ENCODE measurements at places on chromosomes 7 and 10.
A peak's percentile ranks its signal among the peaks of the same experiment; 100 is the strongest.

DNA sequence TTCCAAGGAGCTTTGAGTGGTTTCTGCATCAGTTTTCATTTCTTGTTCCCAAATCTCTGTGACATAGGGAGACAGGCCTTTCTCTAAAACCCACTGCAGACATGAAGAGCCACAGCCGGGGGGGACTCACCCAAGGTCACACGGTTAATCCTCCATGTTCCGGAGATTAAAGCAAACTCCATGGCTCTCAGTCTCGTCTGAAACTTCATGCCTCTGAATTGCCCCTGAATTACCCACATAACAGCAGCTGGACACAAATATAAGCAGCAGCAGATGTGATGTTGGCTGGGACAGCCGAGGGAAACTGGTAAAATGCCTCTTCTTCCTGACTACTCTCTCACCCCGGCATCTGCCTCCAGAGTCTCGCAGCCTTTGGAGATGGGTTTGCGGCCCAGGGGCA lies 402.2 kb downstream of the DNAJB6 start:
- DNase-seq, result no peak

DNA sequence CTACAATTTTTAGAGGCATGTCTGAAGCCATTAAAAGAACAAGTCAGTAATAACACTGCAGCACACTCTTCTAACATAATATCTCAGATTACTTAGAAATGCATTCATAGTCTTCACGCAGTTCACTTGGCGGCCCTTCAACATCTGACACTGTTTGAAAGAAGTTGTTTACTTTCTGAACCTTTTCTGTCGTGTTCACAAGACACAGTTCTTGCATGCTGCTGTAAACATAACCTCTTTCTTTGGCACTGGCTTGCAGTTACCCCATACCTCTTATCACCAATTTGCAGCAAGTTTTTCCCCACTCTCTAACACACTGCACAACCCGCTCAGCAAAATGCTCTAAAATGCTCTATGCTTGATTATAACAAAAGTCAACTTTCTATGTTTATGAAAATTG lies 12.0 kb downstream of the PIP4K2A start:
- no peak for DNase-seq

- DNase-seq, result no peak
These were observed 185.1 kb upstream of the KLF6 start for GRCh38 chr10:3969876-3970666.

GRCh38 chr7:153444641-153445040 lies 607.6 kb upstream of the DPP6 start:
- DNase-seq, result no peak

DNA sequence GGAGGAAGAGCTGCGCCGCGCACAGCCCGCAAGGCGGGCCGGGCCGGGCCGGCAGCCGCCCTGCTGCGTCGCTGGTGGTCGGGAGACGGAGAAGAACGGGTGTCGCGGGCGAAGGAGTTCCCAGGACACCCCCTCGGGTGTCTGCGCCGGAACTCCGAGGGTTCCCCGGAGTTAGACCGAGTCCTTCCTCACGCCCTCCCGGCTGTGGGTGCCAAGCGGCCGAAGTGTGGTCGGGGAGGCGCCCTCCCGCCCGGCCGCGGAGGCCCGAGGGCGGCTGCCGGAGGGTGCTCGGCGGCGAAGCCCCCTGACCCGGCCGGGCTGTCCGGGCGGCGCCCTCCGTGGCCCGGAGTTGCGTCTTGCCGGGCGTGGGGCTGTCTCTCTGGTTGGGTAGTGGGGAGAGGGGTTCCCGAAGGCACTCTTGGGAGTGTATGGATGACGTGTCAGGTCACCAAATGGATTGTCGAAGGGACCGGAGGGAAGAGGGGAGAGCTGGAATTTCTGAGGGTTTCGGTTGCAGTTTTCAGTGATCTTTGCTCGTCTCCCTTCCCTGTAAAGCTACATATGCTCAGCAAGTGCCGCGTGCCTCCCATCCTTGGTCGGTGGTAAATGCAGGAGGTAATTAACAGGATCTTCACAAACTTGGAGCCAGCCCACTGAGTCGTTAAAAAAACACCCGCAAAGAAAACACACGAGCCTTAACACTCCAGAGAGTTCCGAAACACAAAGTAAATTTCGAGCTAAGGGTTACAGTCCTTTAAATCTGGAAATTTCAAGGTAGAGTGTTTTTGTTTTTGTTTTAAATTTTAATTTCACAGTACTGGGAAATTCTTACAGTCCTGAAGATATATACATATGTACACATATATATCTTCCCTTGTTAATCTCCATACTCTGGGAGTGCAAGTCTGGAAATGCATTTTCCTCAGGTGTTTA lies 871 bp downstream of the ST7 start:
- peak; percentile 94 for DNase-seq

GRCh38 chr7:81402227-81402626 lies 367.6 kb downstream of the HGF start:
- peak; percentile 12 for DNase-seq

DNA sequence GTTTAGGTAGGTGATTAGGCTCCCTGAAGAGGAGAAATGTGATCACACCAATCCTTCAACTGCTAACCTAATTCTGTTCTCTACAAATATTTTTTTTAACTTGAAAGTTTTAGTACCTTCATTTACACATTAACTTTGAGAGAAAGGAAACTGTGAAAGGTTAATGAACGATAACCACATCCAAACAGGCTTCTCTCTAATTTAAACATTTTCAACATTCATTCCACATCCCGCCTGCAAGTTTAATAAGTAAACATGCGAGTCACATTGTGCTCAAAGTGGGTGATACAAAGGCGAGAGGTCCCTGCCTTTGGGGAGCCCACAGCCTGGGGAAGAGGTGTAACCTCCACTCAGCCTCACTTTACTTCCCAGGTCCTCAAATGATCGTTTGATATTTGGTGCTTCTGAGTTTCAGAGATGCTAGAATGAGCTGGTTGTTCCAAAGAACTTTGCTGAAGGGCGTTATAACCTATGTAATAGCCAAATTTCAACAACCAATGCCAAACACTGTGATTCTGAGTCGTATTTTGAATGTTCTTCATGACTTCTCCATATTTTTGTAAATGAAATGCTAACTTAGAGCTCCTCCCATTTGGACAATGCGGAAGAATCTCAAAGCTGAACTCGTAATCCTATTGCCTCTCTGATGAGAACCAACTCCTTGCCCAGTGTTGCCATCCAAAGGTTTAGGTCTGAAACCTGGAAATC lies 47.5 kb downstream of the DENND2A start:
- DNase-seq, result no peak

DNA sequence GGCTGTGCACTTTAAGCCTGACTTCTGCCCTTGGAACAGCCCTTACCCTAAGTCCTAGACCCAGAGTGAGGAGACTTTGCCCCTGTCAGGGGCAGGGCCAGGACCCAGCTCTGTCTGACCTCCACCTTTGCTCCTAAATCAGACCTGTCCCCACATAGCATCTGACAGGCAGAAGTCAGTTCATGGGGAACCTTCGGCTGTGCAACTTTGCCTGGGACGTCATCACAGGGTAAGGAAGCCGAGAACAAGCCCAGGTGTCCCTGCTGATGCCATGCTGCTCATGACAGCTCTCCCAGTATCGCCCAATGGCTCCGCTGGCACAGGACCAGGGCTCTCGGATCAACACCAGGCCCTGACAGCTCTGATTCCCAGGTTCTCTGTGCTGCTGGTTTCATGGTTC lies 55.4 kb downstream of the TNS3 start:
- DNase-seq, result no peak

- no peak for DNase-seq
These were observed 55.3 kb downstream of the TFAM start for GRCh38 chr10:58440484-58440883.

- no peak for DNase-seq
These were observed 573.5 kb downstream of the KIF20B start for GRCh38 chr10:90274721-90275468.

DNA sequence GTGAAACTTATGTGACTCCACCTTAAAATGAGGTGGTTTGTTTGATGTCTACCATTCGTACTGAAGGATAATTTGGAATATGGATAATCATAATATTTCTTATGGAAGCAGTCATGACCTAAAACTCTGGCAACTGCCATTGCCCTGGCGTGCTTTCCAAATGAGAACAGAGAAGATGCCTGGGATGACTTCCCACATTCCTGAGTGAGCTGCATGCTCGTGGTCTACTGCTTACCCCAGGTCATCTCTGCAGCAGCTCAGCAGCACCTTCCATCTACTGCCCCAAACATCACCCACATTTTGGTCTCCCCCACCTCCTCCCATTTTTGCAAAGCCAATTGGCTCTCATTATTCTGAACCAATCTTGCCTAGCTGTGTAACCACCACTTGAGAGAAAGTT lies 40.1 kb downstream of the LYZL1 start:
- peak; percentile 67 for DNase-seq

DNA sequence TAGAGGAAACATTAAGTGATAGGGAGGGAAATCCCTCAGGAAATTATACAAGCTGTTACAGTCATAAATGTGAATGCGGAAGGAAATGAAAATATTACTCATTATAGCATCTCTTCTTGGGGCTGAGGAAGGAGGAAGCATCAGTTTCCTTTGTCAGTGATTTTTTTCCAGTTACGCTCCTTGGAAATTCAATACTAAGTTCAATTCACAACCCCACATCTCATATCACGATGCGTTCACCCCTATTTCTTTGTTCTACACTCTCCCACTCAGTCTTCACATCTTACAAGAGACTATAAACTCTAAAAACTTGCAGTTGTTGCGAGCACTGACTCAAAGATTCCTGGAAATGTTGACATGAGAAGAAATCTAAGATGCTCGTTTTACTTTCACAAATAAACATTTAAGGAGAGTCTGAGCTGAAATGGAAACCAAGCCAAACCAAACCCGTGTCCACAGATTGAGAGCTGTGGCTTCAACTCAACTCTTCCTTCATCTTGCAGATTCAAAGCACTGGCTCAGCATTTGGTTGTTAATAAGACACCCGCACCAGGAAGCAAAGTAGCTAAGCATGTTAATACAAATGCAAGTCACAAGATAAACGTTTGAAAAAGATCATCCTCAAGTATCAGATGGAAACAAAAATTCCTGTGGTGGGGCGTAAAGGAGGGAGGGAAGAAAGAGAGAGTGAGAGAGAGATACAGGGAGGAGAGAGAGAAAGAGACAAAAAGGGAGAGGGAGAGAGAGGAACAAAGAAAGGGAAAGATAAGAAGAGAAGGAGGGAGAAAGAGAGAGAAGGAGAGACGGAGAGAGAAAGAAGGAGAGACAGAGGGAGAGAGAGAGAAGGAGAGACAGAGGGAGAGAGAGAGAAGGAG lies 150.0 kb upstream of the RSU1 start:
- peak; percentile 71 for DNase-seq

GRCh38 chr10:108801775-108802517 lies 1121.4 kb downstream of the XPNPEP1 start:
- DNase-seq, result no peak

DNA sequence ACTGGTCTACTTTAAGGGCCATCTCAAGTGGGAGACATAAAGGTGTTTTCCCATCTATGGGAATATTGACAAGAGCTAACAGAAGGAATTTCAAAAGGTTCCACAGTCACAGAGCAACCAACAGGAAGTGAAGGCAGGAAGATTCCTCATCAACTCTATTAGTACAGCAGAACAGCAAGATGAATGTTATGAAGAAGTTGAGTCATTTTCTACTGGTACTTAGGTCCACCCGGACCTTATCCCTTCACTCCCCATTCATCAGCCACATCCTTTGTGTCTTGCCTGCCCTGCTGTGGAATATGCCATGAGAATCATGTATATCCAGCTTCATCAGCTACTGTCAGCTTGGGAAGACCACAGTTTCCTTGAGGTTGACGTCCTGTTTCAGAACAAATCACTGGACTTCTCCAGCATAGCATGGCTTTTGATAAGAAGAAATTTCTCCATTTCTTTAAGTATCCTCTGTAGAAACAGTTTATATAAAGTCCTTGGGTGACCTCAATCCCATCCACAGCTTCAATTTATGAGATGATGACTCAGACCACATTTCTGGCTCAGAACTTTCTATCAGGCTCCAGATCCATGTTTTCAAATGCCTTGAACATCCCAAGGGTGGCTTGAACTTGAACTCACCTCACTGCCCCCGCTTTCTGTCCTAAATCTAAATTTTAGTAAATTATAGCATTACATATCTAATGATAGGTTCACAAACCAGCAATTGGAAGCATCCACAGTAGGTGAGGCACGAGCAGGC lies 84.9 kb upstream of the AGK start:
- no peak for DNase-seq

GRCh38 chr10:43390759-43391158 lies 18.2 kb downstream of the HNRNPF start:
- DNase-seq, result peak; percentile 53

DNA sequence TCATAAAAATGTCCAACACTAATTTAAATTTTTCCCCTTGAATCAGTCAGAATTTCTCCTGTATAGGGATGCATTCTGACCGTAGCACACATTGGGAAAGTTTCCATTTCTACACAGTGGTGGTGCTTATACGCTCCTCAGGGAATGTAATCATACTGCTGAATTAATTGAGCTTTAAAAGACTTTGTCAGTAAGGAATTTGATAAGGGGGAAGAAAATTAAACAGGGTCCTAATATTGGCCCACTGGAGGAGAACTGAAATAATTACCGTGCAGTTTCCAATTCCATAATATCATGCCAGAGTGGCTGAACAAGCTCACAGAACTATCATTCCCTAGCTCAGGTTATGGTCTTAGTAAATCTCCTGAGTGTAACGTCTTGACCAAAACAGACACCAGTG lies 1041.9 kb downstream of the NRG3 start:
- DNase-seq, result no peak

DNA sequence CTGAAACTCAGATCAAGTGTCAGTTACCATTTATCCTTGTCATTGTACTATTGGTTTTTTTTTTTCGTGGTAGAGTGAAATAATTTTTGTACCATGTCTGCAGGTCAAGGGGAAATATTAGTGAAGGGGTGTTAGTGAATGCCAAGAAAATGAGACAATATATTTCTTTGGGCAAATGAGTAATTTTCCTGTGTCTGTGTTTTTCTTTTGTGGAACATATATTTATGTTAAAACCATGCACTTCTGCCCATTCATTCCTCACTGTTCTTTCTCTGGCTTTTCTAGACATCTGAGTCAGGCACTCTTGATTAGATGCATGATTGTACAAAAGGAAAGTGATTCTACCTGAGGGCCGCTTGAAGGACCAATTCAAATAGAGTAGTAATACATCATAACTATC lies 161.6 kb downstream of the BICC1 start:
- DNase-seq, result no peak

DNA sequence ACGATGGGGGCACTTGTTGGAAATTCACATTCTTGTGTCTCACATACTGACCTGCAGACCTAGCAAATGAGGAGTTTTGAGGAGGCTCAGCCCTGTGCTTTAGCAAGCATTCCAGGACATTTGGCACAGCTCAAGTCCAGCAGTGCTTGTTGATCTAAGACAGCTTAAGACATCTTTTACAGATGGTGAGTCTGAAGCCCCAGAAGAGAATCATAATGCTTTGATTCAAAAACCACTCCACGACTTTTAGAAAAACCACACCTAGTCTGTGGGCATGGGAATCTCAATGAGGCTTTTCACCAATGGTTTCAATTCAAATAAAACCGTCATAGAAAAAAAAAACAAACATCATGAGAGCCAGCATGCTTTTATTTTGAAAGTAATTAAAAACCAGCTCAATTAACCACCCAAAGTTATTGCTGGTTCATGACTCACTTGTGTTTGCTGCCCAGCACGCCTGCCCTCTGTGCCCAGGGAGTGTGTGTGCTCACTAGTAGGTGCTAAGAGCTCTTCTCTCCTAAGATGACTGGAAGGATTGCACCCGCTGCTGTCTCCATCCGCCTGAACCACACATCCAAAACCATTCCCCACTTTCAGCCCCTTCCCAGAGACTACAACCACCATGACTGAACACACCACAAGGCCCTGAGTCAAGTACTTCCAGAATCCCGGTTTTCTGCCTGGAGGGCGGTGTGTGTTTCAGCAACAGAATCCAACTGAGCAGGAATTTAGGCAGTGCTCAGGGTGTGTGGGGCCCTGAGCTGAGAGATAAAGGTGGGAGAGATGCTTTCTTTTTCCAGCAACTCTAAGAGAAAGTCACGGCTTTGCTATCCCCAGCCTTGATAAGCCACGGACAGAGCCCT lies 130.2 kb upstream of the ADAM12 start:
- no peak for DNase-seq
